ENCODE measurements at places on chromosomes 2 and 18.

DNA sequence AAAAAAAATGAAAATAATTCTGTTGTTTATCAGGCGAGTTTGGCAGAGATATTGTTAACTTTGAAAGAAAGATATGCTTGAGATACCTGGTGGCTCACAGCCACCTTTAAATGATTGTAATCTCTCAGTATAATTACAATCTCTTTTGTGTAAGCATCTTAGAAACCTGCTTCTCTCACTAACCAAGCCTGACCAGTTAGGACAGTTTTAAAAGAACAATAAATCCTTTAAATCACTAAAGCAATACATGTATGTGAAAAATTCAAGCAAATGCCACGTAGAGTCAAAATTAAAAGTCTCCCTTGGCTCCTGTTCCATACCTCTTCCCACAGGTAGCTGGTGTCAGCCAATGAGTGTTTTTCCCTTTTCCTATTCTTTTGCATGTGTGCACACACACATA lies 15.7 kb upstream of the SGPP2 start:
- no peak for DNase-seq

GRCh38 chr18:61972389-61973264 lies 79.8 kb upstream of the RNF152 start:
- DNase-seq, result no peak

- no peak for DNase-seq
Observed at GRCh38 chr18:21444465-21445212, 155.9 kb downstream of the ESCO1 start.

GRCh38 chr2:20377741-20378140 lies 27.1 kb upstream of the PUM2 start:
- DNase-seq, result no peak

DNA sequence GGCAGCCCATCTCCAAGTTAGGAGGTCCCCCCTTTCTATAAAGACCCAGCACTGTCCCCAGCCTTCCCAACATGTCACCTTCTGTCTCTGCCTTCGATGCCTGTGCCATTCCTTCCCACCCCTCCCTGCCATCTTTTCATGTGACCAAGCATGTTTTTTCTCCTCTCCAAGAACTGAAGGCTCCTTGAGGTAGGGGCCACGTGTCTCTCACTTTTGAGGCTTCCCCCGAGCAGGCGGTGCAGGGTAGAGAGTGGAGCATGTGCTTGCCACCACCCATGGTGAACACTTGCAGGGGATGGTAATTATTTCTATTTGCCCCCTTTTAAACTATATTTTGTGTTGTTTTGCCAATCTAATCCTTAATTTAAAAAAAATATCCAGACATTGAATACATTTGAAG lies 168.4 kb downstream of the ACKR3 start:
- DNase-seq, result no peak

GRCh38 chr18:7470101-7470500 lies 97.0 kb upstream of the PTPRM start:
- DNase-seq, result no peak

DNA sequence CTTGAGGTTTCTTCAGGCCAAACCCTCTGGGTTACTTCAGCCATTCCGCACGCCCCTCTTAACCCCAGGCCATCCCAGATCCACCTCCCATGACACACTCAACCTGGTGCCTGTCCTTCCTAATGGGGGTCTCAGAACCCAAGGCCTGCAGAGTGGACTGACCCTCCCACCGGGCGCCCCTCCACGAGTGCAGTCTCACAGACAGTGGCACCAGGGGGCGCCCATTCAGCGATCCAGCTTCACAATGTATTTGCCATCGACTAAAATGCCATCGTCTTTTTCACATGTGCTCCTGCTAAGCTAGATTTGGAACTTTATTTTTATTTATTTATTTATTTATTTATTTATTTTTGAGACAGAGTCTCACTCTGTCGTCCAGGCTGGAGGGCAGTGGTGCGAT lies 38.5 kb downstream of the INPP5D start:
- no peak for DNase-seq

DNA sequence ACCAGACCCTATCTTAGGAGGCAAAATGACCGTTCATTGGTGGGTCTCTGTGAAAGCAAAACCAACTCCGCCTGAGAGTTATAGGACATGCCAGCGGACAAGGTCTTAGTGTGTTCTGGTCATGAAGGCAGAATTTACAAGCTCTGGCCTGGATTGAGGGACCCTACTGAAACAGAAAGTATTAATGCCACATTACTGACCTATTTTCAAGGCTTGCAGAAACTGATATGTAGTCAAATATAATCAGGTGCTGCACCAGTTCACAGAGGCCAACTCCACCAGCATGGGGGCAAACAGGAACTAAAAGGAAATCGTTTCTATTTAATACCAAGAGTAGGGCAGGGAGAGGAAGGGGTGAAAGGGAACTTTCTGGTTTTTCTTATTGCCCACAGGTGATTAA lies 19.7 kb downstream of the TYMS start:
- no peak for DNase-seq

- DNase-seq, result no peak
Observed at GRCh38 chr18:8735274-8735673, 29.9 kb downstream of the MTCL1 start.

DNA sequence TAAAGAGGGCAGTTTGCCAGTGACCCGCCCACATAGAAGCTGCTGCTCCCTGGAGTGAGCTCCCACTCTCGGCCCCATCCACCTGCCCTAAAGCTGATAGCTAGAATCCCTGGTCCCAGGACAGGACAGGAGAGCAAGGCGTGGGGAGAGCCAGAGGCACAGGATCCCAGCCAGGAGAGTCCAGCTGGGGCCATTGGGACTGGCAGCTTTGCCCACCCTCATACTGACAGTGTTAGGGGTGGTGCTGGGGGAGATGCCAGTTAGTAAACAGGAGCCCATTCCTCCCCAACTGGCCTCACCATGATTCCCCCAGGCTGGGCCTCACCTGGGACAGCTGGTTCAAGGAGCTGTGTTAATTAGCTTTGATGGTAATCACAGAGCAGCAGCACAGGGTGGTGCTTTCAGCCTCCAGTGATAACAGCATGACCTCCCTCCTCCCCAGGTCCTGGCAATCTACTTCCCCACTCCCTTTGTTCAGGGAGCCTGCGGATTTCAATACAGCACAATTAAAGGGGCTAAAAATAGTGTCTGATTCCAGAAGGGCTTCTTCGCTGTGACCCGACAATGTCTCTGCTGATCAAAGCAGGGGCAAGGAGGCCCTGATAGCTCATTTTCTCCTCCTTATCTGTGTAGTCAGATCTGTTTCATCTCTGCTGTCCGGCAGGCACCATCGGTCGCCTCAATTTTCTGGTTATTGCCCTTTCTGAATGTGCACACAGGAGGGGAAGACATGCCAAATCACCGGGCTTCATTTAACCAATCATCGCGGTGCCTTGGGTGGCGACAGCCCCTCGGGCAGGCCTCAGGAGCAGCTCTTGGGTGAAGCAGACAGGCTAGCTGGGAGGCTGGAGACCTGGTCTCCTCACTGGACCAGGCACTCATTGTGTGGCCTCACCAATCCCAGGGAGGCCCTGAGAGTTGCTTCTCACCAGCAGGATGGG lies 119.9 kb upstream of the TEX51 start:
- no peak for DNase-seq

DNA sequence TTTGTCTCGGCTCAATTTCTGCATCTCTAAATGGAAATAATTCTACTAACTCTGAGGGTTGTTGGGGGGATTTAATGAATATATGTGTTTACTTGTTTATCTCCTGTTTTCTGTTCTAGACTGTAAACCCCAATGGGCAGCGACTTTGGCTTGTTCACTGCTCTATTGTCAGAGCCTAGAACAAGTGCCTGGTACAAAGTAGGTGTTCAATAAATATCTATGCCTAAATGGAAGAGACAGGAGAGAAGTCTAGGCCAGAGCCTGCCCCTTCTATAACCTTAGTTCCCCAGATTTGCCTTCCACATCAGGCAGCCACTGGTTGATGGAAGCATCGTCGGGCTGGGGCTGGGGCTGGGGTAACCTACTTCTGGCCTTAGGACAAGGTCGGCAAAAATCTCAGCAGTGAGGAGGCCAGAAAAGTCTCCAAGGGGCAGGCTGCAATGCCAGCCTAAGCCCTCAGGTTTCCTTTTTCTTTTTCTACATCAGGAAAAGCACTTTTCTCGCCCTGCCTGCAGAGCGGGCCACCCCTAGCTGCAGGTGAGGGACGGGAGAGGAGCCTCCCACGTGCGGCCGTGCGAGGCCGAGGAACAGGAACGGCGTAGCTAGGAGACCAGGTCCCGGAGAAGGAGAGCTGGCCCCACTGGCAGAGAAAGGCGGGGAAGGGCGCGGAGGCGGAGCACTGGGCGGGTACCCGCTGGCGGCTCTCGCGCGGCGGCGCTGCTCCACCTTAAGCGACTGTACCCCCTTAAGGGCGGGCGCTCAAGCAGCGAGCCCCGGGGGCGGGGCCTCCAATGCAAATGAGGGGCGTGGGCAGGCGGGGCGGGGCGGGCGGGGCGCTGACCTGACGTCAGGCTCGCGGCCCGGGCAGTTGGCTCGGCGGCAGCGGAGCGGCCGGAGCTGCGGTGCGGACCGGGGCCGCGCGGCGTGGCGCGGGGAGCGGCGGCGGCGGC lies at the start of gene CNNM4:
Gene CNNM4 (plus strand): TSS at position 867 of the 950 bp plus-strand sequence. CDS start 98 bp downstream, outside the sequence.
- peak; percentile 43 for DNase-seq

DNA sequence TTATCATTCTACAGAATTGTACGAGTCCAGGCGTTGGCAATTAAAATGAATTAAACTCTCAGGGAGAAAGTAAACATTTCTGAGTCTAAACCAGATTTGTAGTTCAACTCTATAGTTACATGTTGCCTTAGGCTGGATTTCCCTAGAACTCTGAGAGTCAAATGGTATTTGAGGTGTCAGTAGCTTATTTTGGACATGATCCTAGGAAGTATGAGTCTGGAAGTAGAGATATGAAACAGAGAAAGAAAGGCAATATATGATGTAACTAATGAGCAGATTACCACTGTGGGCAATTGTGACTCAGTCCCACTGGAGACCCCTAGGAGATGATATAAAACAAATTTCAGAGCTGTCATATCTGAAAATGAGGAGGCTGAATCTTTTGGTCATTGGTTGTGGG lies 199.1 kb upstream of the UBE2E3 start:
- DNase-seq, result no peak

GRCh38 chr2:190469771-190470170 lies 61.6 kb downstream of the MFSD6 start:
- peak; percentile 46 for DNase-seq

GRCh38 chr18:35513181-35513936 lies 15.6 kb upstream of the INO80C start:
- DNase-seq, result peak; percentile 47

- DNase-seq, result no peak
Observed at GRCh38 chr18:10965119-10965518, 184.2 kb downstream of the PIEZO2 start.

GRCh38 chr2:71275939-71276310 lies 49.0 kb upstream of the PAIP2B start:
- DNase-seq, result no peak

DNA sequence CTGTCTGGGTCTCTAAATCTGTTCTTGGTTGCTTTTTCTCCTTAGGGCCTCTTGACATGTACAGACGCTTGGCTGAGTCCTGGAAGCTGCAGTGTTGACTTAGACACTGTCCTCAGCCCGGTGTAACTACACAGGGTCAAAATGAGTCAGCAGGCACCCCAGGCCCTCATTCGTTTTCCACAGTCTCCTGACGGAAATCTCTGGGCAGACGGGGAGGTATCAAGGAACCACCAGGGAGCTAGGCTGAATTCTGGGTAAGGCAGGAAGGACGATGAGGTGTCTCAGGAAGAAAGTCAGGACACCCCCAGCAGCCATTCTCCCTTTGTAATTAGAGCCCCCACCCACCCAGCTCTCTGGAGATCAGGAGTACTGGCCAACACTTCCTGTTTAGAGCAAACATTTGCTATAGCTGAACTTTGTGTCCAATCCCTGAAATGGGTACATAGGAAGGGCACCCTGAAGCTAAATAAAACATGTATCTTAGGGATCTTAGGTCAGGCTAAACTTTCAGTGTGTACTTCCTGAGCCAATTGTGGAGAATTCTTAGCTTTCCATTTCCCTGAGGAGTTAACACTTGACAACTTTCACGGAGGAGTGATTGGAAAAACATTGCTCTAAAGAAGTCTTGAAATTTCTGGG lies 23.9 kb upstream of the EPAS1 start:
- no peak for DNase-seq

- DNase-seq, result peak; percentile 78
Observed at GRCh38 chr2:120539937-120540718, 194.2 kb downstream of the INHBB start.

DNA sequence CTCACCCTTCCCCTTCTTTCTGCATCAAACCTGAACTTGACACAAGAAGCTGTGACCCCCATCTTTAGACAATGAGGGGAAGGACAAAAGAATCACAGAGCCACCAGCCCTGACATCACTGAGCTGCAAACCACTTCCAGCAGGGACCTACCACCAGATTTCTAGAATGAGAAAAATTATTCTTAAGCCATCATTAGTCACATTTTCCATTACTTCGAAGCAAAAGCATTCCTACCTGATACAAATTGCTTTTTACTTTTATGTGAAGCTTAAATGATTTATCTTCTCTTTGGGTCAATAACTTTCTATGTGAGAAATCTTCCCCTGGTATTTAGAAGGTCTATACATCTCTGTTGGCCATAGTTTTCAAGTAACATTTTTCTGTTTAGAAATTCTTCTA lies 134.8 kb downstream of the TCF4 start:
- no peak for DNase-seq

GRCh38 chr2:37394263-37394662 lies 49.8 kb downstream of the QPCT start:
- no peak for DNase-seq

DNA sequence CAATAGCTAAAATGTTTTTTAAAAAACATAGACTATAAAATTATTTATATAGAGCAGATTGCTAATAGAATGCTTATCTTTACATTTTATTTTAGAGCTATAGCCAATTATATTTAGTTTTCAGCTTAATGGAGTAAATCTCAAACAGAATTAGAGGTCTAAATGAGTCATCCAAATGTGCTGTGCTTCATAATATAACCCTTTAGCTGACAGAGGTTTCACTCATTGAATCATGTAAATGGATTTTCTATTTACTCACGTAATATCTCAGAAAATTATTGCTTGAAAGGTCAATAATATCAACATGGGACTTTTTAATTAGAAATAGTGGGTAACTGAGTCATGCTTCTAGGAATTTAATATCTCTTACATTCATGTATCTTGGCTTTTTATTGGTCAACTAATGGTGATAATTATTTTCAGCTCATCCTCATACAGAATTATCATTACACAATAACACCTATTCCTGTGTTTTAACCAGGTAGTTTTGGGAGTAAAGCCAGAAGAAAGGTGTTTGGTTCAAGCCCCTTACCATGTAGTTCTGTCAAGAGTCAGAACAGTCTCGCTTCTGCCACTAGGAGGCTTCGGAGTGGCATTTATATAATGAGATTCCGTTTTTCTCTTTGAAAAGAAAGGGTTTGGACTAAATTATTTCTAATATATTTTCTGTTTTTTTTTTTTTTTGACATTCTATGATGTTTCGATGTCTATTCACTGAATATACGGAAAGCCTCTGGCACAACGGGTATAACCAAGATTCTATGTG lies 217.6 kb downstream of the CDH7 start:
- DNase-seq, result no peak

DNA sequence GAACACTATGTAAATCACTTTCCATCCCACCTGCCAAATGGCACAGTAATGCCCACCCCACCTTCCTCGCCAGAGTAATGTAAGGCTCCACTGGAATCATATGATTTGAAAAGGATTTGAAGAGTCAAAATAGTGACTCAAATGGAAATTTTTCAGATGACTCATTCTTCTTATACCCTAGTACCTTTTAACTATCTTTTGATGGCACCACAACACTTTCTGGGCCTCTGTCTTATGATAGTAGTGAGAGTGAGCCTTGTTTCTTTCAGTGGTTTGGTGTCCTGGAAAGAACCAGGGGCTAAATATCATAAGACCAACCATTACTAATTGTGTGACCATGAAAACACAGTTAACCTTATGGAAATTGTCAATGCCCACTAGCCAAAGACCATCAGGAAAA lies 235.4 kb upstream of the SLC14A2 start:
- no peak for DNase-seq

- no peak for DNase-seq
Observed at GRCh38 chr18:59057969-59058368, 81.7 kb upstream of the SEC11C start.
